Stimulated activated CD4-positive, alpha-beta T cell treated with anti-CD3 and anti-CD28 coated beads, Interleukin-4, amount 100 ng/mL, for 24 hours (primary cell): ENCODE measurements at places on chromosomes 16 and 17.
A peak's percentile ranks its signal among the peaks of the same experiment; 100 is the strongest.

DNA sequence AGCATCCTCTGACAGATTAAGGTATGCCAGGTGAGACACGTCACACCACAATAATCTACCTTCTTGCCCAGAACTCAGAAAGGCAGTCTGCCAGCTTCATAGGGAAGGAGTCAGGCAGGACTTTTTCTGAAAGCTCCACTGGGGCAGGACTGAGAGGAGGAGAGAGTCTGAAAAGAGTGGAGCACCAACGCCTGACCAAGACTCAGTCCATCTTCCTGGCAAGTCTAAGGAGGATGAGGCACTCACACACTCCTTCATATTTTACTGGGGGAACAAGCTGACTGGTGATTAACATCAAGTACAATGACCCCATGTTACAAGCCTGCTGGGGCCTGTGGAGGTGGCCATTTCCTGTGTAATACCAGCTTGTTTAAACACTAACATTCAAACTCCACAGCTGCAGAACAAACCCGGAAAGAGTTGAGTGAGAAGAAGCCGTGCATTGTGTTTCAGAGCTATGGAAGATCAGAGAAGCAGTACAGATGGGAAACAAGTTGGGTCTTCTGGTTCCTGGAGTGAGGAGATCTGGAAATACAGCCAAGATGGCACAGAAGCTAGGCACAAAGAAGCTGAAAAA, 122.4 kb downstream of the HIC1 start:
- DNase-seq = no peak

- DNase-seq = no peak
These were observed 145.9 kb downstream of the CDH8 start for GRCh38 chr16:61890386-61890785.

DNA sequence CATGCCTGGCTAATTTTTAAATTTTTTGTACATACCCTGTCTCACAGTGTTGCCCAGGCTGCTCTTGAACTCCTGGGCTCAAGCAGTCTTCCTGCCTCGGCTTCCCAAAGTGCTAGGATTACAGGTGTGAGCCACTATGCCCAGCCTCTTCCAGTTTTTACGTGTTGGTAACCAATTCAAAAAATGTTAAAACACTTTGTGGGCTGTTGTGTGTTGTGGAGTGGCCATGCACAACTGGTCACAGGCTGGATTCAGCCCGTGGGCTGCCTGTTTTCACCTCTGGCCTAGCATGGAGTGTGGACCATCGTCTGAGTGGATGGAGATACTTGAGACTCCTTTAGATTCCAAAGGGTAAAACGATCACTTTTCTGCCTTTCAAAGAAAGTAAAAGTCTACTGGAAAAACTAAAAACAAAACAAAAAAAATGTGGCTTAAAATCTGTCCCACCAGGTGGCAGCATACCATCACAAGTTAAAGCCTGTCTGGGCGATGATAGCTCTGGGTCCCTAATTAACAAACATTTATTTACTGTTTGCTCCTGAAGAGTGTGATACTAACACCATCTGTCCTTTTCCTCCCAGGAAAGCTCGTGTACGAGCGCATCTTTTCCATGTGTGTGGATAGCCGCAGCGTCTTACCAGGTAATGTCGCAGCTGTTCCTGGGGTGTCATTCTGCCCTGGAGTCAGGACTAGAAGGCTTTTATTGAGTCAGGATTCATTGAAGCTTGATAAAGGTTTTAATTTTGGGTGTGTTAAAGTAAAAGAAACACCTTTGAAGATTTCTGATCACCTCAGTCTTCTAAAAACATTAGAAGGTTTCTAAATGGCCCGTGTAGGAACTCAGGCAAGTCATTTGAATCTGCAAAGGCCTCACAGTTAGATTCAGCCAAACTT, 45.8 kb downstream of the VPS35L start:
- DNase-seq = peak; percentile 34

GRCh38 chr17:82754297-82755208, 2.7 kb downstream of the TBCD start:
- DNase-seq = no peak

- DNase-seq = no peak
These were observed 1.4 kb upstream of the RHOT2 start for GRCh38 chr16:666572-666971.

- DNase-seq = no peak
These were observed 1.8 kb downstream of the CACNB1 start for GRCh38 chr17:39195568-39196160.

- DNase-seq = no peak
These were observed 520.8 kb downstream of the GRIN2A start for GRCh38 chr16:9661336-9662017.

GRCh38 chr16:80807906-80808305, 3.5 kb upstream of the CDYL2 start:
- DNase-seq = no peak

- no peak for DNase-seq
These were observed 119.6 kb downstream of the BRIP1 start for GRCh38 chr17:61743766-61744165.
